ENCODE measurements at places on chromosomes 12 and 14. TPM values are rescaled to one million over a fixed set of nuclear protein-coding genes. Genes with fewer than 3 reads are reported as not detected.

GRCh38 chr14:60204104-60204842 lies 39.1 kb upstream of the DHRS7 start:
- DNase-seq: no peak
- peaks cover 1% of the 10 kb centered on the region for H3K36me3 ChIP-seq
- peaks cover 3% of the 10 kb centered on the region for H3K27me3 ChIP-seq
- H3K4me3 ChIP-seq: no peak overlapping the region
- peaks cover 9% of the 10 kb centered on the region for H3K4me1 ChIP-seq

GRCh38 chr14:36091096-36091495 lies 85.4 kb downstream of the PTCSC3 start:
- H3K4me1 ChIP-seq: no peaks in the 10 kb centered on the region
- H3K36me3 ChIP-seq: no peaks in the 10 kb centered on the region
- no peak overlapping the region for H3K27ac ChIP-seq
- DNase-seq: no peak
- H3K4me3 ChIP-seq: no peak overlapping the region

DNA sequence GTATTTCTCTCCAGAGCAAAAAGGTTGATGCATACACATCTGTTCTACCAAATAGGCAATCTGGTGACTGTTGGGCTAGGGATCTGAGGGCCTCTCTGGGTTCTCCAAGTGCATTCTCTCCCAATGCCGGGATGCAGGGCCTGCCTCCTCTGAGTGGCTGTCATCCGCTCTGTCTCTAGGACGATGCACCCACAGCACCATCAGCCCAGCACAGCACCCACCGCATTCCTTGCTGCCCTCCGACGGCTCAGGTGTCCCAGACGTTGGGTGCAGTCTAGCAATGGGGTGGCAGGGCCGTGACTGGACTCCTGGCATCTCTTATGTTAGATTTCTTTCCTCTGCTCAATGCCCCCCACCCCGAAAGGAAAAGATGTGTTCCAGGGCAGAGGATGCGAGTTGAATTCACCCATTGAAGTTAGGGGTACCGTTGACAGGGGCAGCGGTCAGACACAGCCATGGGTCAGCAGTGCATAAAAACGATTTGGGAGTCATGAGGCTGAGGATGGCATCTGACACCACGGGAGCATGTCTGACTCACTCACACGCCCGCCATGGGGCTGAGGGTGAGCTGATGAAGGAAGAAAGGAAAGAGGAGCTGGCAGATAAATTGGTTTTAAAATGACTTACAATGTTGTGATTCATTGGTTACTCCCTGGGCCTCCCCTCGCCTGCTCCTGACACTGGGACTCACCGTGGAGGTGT lies 93.2 kb upstream of the C14orf180 start:
- H3K4me1 ChIP-seq: no peaks in the 10 kb centered on the region
- H3K27ac ChIP-seq: no peak overlapping the region
- no peak overlapping the region for H3K4me3 ChIP-seq
- H3K36me3 ChIP-seq: peaks cover 2% of the 10 kb centered on the region
- DNase-seq: no peak

- no peaks in the 10 kb centered on the region for H3K4me1 ChIP-seq
- no peak for DNase-seq
These were observed 39.8 kb upstream of the OVCH1 start for GRCh38 chr12:29537298-29537697.

DNA sequence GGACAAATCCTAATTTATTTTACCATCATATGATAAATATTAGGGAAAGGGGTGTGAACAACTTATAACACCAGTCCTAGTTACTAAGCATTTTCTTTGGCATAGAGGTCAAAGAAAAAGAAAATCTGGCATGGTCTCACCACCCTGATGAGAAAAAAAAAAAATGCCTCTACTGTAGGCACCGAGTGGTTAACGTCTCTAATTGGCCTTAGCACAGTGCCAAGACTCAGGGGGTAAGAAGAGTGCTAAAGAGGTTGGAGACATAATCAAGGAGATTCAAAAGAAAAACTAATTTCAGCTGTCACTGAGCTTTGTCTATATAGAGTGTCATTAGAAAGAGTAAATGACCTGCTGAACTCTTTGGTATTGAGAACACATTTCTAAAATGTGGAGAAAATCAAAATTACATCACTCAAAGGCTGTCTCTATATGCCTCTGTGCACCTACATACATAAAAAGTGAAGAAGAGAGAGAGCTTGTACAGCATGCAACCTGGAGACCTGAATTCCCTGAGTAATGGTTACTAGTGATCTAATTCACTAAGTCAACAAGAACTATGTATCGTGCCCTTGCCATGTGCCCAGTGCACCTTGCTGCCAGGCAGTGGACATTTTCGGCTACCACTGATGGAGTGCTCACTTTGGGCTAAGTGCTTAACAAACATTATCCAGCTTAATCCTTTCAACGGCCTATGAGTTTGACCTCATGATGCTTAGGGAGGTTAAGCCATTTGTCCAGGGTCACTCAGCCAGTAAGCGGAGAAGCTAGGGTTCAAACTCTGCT lies 113.8 kb upstream of the G2E3 start:
- peaks cover 1% of the 10 kb centered on the region for H3K27me3 ChIP-seq
- no peaks in the 10 kb centered on the region for H3K4me1 ChIP-seq
- no peak overlapping the region for H3K27ac ChIP-seq
- H3K36me3 ChIP-seq: no peaks in the 10 kb centered on the region
- H3K4me3 ChIP-seq: no peak overlapping the region

The SP1 gene
- 66.0 TPM for total RNA-seq

The SPTB gene
- total RNA-seq: not detected

The TC2N gene
- total RNA-seq: 21.5 TPM

Data from activated T-helper 1 cell treated with anti-CD3 and anti-CD28 coated beads, Interleukin-12 subunit alpha, Interleukin-12 subunit beta, Interleukin-2, Interleukin-4 antibody, amounts not matched to agents 30 ng/mL and 10 ng/mL and 1 ng/mL, durations not matched to agents 14 hours and 24 hours and 36 hours (primary cell).